Fibroblast of villous mesenchyme (primary cell): ENCODE measurements at places on chromosomes 5 and 9.

- no peak for DNase-seq
These were observed 390.4 kb downstream of the SH3GL2 start for GRCh38 chr9:17969232-17969631.

GRCh38 chr9:134291961-134292871, 34.0 kb upstream of the RXRA start:
- DNase-seq = no peak

GRCh38 chr5:148965511-148966265, 97.2 kb downstream of the SH3TC2 start:
- DNase-seq = peak; percentile 69

GRCh38 chr5:135551593-135552447, 16.1 kb upstream of the NEUROG1 start:
- DNase-seq = peak; percentile 71

GRCh38 chr9:137749511-137749910, 128.1 kb upstream of the CACNA1B start:
- DNase-seq = no peak

GRCh38 chr5:123845356-123846100, 333.6 kb downstream of the CSNK1G3 start:
- no peak for DNase-seq

DNA sequence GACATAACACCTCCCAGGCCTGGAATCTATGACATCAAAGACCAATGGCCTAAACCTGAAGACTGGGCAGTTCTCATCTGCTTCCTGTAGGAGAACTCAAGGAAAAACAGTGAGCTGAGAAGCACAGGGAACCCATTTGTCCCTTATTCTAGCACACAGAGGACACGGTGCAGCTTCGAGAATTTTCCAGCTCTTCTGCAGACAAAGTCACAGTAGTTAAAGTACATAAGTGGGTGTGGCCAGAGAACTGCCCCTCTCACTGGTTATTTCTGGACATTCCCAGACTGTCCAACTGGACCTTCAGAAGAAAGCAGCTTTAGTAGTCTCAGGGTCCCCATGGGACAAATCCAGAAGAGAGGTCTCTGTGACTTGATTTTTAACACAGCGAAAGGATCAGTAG, 114.6 kb downstream of the KLHL3 start:
- DNase-seq = peak; percentile 25

DNA sequence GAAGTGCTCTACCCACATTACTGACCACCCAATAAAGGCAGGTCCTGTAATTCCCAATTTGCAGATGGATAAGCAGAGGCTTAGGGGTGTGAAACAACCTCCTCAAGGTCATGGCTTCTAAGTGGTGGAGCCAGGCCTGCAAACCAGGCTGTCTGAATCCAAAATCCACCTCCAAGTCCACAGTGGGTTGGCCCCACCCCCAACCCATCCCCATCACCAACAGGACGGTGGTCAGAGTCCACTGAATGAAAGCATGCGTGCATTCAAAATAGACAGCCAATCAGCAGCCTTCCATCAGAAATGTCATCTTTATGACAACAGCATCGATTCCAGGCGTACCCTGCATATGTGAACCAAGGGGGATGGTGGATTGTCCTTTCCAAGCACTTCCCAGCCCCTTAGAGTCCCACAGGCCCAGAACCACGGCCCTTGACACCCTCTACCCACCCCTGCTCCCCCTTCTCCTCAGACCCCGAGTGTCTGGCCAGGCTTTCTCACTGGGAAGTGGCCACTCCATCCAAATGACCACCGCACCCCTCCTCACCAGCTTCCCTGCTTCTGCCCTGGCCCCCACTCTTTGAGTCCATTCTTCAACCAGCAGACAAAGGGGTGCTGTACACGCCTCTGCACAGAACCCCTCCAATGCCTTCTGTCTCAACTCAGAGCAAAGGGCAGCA, 133.1 kb downstream of the KCNIP1 start:
- no peak for DNase-seq

- DNase-seq = no peak
These were observed 38.2 kb upstream of the SEMA4D start for GRCh38 chr9:89536145-89536574.

GRCh38 chr5:7904170-7904569, 35.2 kb downstream of the MTRR start:
- DNase-seq = peak; percentile 34

DNA sequence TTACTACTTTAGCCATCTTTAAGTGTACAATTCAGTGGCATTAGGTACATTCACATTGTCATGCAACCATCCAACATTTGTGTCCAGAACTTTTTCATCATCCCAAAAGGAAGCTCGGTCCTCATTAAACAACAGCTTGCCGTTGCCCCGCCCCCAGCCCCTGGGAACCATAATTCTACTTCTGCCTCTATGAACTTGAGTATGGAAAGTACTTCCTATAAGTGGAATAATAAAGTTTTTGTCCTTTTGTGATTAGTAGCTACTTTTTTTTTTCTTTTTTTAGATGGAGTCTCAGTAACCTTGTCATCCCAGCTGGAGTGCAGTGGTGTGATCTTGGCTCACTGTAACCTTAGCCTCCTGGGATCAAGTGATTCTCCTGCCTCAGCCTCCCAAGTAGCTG, 5.0 kb downstream of the GBGT1 start:
- no peak for DNase-seq

DNA sequence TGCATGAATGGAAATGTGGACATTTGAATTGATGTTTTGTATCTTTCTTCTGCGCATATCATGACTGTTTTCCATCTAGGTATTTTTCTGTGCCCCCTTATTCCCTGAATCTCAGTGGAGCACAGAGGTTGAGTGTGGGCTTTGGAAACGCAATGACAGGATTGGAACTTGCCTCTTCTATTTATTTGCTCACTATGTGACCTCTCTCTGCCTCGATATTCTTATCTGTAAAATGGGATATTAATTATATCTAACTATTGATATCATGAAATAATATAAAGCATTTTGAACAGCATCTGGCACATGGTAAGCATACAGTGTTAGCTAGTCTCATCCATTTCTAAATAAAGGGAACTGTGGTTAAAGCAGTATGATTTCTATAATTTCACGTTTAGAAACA, 26.0 kb downstream of the HABP4 start:
- no peak for DNase-seq

GRCh38 chr9:1044643-1045042, 5.5 kb upstream of the DMRT2 start:
- DNase-seq = no peak

DNA sequence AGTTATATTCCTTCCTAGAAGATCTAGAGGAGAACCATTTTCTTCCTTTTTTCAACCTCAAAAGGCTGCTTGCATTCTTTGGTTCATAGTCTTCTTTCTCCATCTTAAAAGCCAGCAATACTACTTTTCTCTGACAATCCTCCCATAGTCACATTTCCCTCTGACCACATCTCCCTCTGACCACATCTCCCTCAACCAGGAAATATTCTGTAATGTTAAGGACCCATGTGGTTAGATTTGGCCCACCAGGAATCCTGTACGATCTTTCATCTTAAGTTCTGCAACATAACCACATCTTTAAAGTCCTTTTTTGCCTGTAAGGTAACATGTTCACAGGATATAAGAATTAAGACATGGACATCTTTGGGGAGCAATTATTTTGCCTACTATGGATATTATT, 179.4 kb upstream of the SPEF2 start:
- no peak for DNase-seq

- DNase-seq = no peak
These were observed 347.6 kb upstream of the SLC30A5 start for GRCh38 chr5:68746220-68746619.

- DNase-seq = peak; percentile 56
These were observed 59.8 kb downstream of the PTCD2 start for GRCh38 chr5:72379936-72380335.

GRCh38 chr5:139162448-139162847, 35.7 kb downstream of the SIL1 start:
- DNase-seq = no peak

- peak; percentile 69 for DNase-seq
These were observed 15.8 kb upstream of the PSAT1 start for GRCh38 chr9:78280982-78281668.

- DNase-seq = no peak
These were observed 2.8 kb downstream of the ST6GALNAC6 start for GRCh38 chr9:127896395-127897192.

- DNase-seq = no peak
These were observed 14.4 kb downstream of the ERGIC1 start for GRCh38 chr5:172848419-172848818.

GRCh38 chr9:32384002-32384363, 460 bp upstream of the ACO1 start:
- no peak for DNase-seq

DNA sequence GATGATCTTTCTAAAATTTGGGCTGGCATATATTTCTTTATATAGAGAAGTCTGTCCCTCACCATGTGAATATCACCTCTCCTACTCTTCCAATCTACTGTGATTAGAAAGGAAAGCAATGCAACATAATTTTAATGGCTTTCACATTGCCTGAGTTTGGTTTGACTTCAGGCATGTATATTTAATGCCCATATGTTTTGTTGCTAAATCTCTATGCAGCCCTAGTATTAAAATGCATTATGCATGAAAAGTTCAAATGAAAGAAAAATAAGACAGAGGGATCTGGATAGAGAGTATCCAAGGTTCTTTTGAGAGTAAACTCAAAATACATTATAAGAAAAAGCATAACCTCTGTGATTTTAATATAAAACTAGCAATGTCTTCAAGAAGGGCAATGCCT, 518.3 kb downstream of the PRR16 start:
- DNase-seq = no peak

- DNase-seq = no peak
These were observed 34.9 kb downstream of the MTMR12 start for GRCh38 chr5:32277798-32278197.

- no peak for DNase-seq
These were observed 482 bp downstream of the SLC27A6 start for GRCh38 chr5:128965638-128966302.

DNA sequence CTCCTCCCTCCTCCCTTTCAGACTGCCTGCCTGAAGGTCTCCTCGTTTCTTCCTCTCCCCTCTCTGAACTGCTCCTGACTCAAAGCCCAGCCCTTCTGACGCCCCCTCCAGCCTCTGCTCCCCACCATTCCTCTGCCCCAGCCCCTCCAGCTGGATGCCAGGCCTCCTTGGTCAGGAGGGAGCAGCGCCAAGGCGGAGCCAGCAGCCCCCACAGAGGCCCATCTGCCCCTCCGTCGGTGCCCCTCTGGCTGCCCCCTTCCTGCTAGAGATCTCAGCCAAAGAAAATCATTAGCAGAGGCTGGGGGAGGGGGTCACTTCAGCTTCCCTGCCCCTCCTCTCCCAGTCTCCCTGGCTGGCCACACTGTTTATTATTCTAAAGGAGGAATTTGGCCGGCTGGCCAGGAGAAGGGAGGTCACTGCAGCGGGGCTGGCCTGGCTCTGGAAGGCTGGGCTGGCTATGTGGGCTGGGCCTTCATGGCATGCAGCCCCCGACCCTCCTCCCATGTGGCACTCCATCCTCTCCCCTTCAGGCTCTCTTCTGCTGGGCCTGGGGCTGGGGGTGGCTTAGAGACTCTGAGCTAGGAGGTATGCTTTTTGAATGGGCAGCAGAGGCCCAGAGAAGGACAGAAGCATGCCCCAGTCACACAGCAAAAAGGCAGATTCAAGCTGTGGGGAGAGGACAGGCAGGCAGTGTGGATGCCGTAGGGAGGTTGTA, 16.9 kb downstream of the PDGFRB start:
- DNase-seq = peak; percentile 95

- no peak for DNase-seq
These were observed 159.7 kb upstream of the CDH12 start for GRCh38 chr5:23012842-23013241.

DNA sequence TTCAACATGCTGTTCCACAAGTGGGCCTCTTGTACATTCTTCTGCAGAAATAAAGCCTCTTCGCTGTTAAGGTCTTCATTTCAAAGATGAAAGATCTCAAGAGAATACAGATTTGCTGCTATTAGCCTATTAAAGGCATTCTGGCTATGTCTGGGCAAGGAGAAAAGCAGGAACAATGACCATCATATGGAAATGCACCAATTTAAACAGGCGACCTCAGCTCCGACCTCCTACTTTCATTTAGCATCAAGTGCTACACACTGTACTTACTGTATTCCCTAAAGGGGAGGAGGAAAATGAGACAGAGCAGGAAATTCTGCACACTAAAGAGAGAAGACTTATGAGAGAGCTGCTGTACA, 64.8 kb downstream of the HABP4 start:
- no peak for DNase-seq

DNA sequence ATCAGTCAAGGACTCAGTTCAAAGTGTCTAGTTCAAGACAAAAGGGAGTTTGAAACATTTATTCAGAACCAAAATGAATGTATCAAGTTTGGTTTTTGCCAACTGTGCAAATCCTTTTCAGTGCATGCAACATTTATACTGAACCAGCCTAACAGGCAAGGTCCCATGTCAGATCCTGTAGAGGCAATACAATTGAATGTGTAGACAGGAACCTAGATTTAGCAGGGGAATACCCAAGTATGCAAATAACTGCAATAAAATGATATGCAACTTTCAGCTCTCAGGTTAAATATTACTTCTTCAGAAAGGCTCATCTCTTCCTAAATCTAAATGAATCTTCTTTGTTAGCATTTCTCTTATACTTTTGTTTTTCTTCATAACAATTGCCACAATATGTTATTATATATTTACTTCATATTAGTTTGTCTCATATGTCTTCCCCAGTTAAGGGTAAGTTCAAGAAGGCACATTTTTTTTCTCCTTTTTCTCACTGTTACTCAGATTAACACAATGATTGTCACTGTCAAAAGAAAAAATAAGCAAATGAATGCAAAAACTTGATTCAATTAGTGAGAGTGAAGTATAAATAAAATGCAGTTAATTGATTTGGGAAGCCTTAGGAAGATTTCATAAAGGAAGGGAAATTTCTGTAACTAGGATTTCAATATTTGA, 163.9 kb upstream of the RASA1 start:
- no peak for DNase-seq

- DNase-seq = peak; percentile 68
These were observed 30.0 kb upstream of the TTLL11 start for GRCh38 chr9:122122903-122123632.

- no peak for DNase-seq
These were observed 21.1 kb upstream of the TLR4 start for GRCh38 chr9:117682955-117683710.
